ENCODE measurements at places on chromosomes 2 and 18.

DNA sequence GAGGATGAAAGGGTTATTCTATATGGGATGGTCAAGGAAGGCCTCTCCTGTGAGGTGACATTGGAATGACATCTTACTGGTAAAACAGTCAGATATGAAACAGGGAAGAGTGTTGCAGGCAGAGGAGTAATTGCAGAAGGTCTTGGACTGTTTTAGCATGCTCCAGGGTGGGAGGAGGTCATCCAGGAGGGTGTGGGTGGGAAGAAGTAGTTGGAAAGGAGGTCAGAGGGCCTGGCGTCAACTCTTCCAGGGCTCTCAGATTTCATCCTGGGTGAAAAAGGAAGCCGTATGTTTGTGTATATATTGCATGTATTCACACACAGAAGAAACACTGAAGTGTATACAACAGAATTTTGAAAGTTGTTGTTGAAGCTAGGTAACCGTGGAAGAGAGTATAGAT lies 48.2 kb downstream of the ATP9B start:
- DNase-seq = no peak

GRCh38 chr2:18991177-18992168 lies 366.9 kb downstream of the OSR1 start:
- DNase-seq = no peak

- no peak for DNase-seq
These were observed 38.9 kb downstream of the AKAIN1 start for GRCh38 chr18:5158172-5158571.

DNA sequence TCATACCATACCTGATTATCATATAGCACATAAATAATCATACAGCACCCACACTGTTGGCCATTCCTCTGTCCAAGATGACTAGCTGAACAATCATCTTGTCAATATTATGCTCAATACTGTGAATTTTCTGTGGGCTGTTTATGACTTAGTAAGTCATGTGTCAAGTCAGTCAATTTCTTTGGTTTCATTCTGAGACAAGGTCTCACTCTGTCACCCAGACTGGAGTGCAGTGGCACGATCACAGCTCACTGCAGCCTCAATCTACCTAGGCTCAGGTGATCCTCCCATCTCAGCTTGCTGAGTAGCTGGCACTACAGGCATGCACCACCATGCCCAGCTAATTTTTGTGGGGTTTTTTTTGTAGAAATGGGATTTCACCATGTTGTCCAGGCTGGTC lies 5.7 kb downstream of the MCM6 start:
- DNase-seq = no peak

GRCh38 chr2:158907926-158908456 lies 60.4 kb upstream of the TANC1 start:
- no peak for DNase-seq

GRCh38 chr2:11701751-11702301 lies 31.8 kb upstream of the NTSR2 start:
- no peak for DNase-seq

DNA sequence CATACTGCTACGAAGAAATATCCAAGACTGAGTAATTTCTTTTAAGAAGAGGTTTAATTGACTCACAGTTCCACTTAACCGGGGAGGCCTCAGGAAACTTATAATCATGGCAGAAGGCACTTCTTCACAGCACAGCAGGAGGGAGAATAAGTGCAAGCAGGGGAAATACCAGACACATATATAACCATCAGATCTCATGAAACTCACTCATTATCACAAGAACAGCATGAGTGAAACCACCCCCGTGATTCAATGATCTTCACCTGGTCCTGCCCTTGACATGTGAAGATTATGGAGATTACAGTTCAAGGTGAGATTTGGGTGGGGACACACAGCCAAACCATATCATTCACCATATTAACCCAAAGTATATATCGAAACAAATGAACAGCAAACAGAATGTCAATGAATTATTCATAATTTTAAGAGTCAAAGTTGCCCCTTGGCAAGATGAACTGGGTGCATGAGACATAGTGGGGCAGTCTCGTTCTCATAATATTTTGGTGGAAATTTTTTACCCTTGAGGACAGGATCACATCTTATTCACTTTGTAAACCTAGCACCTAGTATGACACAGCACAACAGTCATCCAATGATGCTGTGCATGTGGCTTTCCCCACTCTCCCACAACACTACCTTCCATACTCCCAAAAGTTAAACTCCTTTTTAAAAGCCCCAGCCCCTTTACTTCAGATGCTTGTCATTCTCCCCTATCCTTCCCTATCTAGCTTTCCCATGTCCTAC lies 425.3 kb downstream of the ZEB2 start:
- DNase-seq = no peak

GRCh38 chr2:47662552-47662951 lies 120.4 kb upstream of the MSH6 start:
- no peak for DNase-seq

DNA sequence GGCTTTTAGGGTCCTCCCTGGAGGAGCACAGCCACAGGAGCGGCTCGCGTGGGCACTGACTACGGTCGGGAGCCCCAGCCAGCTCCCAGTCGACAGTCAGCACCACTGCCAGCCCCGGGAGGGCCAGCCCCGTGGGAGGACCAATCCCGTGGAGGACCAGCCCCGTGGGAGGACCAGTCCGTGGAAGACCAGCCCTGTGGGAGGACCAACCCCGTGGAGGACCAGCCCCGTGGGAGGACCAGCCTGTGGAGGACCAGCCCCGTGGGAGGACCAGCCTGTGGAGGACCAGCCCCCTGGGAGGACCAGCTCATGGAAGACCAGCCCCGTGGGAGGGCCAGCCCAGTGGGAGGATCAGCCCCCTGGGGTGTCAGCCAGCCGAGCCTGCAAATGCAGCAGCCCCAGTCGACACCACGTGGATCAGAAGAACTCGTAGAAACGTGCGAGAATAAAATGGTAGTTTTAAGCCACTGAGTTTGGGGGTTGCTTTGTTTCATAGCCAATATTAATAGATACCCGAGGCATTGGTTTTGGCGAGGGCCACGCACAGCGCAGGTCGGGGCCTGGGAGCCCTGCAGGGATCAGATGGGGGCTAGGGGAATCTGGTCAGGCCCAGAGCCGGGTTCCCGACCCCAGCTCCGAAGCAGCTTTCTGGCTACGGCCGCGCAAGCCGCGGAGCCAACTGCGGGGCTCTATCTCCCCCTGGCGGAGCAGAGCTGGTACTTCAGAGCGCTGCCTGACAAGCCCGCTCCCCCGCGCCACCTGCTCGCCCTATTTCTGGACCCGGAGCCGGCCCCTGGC lies 73.0 kb downstream of the TEX51 start:
- peak; percentile 77 for DNase-seq

DNA sequence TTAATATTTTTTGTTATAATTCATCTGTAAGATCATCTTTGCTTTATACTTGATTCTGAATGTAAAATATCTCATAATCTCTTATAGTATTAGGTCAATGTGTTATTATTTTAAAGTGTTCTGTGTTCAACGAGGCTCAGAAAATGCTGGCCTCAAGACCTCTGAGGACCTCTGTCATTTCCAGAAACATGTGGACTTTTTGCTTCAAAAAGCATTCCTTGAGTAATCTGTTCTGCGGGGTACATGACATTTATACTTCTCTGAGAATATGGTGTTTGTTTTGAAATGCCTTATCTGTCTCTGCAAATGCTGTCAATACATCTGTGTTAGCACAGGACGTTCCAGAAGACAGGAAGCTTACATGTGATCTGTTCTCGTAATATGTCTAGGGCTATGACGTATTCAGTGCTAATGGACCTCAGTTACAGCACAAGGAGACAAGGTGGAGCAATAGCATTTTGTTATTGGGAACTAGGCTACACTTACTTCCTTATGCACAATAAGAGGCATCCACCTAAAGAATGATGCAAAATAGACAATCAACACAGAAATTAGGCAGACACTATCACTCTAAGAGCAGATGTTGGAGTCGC lies 37.6 kb upstream of the IL1RL1 start:
- DNase-seq = no peak

- DNase-seq = no peak
These were observed 587 bp upstream of the TANK start for GRCh38 chr2:161159456-161160225.

- DNase-seq = no peak
These were observed 1036.2 kb upstream of the POU3F3 start for GRCh38 chr2:103817746-103818145.

DNA sequence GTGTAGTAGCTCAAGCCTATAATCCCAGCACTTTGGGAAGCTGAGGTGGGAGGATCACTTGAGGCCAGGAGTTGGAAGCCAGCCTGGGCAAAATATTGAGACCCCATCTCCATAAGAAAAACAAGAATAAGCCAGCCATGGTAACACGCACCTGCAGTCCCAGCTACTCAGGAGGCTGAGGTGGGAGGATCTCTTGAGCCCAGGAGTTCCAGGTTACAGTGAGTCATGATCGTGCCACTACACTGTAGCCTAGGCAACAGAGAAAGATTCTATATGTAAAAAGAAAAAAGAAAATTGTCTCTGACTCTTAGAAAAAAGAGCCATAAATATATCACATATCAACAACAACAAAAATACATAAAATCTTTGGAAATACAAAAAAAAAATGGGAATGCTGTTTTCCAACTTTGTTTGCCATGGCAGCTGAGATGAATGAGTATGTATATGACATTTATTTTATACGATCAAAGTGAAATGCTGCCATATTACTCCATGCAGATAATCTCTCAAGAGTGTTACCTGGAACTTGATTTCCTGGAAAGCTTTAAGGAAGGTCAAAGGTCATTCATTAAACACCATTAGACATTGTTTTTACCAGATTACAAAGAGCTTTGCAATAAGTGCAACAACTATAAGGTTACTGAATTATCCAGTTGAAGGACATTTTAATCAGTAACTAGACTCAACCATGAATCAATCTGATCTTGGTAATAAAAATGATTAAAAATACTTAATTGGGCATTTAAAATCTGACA lies 19.7 kb upstream of the DAPL1 start:
- DNase-seq = no peak

DNA sequence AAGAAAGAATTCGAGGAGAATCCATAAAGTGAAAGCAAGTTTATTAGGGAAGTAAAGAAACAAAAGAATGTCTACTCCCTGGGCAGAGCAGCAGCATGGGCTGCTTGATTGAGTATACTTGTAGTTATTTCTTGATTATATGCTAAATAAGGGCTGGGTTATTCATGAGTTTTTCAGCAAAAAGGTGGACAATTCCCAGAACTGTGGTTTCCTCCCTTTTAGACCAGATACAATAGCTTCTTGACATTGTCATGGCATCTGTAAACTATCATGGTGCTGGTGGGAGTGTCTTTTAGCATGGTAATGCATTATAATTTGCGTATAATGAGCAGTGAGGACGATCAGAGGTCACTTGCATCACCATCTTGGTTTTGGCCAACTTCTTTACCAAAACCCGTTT lies 25.6 kb upstream of the TBC1D8 start:
- DNase-seq = no peak

- no peak for DNase-seq
These were observed 605.3 kb upstream of the ZNF804A start for GRCh38 chr2:183993052-183993451.

DNA sequence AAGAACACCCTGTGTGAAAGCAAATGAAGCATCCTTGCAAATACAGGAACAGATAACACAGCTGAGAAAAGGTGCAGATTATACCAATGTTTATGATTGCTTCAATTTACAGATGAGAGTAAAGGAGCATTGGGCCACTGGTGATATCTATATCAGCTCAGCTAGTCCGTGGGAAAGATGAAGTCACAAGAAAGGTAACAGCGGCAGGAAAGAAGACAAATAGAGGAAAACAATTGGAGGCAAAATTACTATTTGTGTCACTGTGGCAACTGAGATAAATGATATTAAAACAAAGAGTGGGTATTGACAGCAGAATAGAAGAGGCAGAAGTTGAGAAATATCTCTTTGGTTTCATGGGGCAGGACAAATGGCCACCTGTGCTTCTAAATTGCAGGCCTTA lies 121.2 kb upstream of the CAVIN2 start:
- DNase-seq = no peak

- no peak for DNase-seq
These were observed 4.9 kb downstream of the TYW5 start for GRCh38 chr2:199950396-199950795.

- DNase-seq = no peak
These were observed 164.2 kb downstream of the ANTXR1 start for GRCh38 chr2:69177063-69177771.

DNA sequence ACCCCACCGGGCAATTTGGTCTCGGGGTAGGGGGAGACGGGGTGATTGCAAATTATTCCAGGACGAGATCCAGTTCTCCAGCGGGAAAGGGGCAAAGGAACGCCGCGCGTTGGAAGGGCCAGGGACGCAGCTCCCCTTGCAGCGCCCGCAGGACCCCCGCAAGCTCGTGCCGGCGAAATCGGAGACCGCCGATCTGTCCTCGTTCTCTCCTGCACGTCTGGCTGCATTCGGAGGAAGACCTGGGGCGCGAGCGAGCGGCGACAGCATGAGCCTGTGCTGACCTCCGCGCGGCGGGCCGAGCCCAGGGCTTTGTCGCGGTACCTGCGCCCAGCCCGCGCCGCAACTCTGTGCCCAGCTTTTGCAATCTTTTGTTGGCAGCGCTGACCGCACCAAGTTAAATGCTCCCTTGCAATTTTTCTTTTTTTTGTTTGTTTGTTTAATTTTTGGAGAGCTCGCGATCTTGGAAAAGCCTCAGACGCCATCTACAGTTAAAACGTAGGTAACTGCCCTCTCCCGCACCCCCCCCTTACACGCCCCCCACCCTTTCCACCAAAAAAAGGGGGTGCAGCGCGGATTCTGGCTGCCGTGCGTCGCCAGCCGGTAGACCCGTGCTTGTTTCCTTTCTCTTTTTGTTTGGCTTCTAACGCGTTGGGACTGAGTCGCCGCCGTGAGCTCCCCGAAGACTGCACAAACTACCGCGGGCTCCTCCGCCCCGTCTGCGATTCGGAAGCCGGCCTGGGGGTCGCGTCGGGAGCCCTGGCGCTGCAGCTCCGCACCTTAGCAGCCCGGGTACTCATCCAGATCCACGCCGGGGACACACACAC lies 667 bp downstream of the TRIB2 start:
- no peak for DNase-seq

- DNase-seq = no peak
These were observed 8.9 kb downstream of the ZAP70 start for GRCh38 chr2:97722227-97722626.

- no peak for DNase-seq
These were observed 116.3 kb upstream of the HAAO start for GRCh38 chr2:42908518-42909200.

DNA sequence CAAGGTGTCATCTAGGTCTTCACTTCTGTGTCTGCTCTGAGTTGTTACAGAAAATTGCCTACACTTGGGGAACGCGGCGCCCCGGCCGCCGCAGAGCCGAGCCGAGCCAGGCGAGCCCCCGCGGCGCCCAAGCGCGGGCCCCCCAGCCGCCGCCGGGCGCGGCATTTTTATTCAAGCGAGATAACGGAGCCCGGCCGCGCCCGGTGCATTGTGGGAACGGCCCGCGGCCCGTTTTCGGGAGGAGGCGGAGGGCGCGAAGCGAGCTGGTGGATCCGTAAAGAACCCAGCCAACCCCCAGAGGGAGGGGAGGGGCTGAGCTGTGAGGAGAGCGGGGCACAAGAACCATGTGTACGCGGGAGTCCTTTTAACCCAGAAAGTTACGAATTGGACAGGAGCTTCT lies 191.8 kb downstream of the FTCDNL1 start:
- peak; percentile 33 for DNase-seq

- DNase-seq = no peak
These were observed 5.6 kb upstream of the CCDC74B start for GRCh38 chr2:130150181-130151144.

Data from dorsolateral prefrontal cortex (tissue), 122 donors.